Stimulated activated CD8-positive, alpha-beta memory T cell treated with anti-CD3 and anti-CD28 coated beads, Interleukin-12 subunit alpha, Interleukin-12 subunit beta, amount 100 ng/mL, for 4 hours (primary cell): ENCODE measurements at places on chromosomes 3 and 15.

GRCh38 chr3:31288641-31289100, 244.1 kb upstream of the STT3B start:
- no peak for DNase-seq

DNA sequence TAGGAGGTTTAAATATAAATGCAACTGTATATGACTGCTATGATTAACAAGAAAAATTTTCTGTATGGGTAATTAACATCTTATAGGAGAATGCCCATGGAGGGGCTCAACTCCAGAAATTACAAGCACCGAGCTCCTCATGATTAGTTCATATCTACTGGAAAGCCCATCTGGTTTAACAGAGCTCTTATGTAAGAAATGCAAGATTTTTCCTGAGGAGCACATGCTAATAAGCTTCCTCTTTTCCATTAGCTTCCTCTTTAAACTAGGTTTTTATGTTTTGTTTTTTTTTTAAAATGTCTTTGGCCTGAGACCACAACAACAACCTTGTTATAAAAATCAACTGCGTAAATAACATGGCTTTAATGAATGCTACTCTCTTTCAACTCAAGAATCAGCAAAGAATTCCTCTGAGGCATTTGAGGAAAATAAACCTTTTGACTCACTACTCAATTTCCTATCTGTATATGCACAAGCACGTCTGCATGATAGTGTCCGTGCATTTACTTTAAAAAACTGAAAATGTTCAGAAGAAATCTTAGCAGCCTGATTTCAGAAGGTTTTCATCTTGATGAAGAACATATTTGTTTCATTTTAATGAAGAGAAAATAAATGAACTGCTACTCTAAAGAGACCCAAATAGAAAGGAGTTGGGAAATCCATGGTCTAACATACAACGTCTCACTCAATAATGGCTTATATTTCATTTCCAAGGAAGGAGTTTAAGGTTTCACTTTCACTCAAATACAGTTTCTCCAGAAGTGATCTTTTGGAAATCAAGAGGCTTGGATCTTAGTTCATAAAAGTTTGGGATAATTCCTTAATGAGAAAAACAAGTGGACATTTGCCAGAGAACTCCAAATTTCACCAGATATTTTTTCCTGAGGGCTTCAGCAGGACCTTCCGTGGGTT, 180.8 kb downstream of the KCNAB1 start:
- no peak for DNase-seq

GRCh38 chr3:97689962-97690361, 74.6 kb upstream of the ARL6 start:
- no peak for DNase-seq

GRCh38 chr3:14847613-14848541, 29.1 kb downstream of the FGD5 start:
- DNase-seq = no peak

GRCh38 chr15:73732930-73733329, 20.2 kb downstream of the INSYN1 start:
- no peak for DNase-seq

DNA sequence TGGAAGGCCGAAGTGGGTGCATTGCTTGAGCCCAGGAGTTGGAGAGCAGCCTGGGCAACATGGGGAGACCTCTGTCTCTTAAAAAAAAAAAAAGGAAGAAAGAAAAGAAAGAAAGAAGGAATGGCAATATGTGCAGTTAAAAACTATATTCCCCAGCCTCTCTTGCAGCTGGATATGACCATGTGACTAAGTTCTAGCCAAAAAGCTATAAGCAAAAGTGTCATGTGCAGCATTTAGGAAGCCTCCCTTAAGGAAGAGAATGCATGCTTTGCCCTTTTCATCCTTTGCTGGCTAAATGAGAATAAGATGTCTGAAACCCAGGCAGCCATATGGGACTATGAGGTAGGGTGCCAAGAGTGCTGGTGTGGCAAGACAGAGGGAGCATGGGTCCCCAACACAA, 21.8 kb downstream of the CYP19A1 start:
- DNase-seq = no peak

GRCh38 chr3:29871087-29871486, 590.2 kb downstream of the RBMS3 start:
- no peak for DNase-seq

- no peak for DNase-seq
Observed at GRCh38 chr3:157479464-157480243, 23.6 kb downstream of the VEPH1 start.

DNA sequence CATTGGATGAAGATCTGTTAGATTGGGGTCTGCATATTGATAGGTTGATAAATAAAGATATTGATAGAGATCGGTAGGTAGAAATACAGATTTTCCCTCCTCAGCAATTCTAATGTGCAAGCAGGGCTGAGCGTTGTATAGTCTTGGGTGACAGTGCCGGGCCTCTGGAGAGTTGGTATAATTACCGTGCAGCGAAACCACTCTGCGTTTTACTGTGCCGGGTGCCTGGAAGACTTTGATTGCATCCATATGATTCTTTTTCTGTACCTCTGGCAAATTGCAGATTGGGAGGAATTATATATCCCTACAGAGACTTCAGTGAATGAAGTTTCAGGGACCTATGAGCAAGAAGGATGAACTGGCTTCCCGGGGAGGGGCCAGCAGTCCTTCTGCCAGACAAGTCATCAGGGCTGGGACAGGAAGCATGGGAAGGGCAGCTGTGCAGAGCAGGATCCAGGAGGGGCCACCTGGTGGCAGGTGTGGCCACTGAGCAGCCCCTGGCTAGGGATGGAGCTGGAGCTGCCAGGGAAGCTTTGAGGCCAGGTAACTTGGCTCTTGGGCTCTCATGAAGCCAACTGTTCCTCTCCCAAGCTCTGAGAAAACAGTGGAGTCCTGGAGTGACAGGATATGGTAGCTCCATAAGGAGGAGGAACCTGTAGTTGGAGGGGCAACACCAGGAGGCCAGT, 132.5 kb downstream of the APBA2 start:
- no peak for DNase-seq

DNA sequence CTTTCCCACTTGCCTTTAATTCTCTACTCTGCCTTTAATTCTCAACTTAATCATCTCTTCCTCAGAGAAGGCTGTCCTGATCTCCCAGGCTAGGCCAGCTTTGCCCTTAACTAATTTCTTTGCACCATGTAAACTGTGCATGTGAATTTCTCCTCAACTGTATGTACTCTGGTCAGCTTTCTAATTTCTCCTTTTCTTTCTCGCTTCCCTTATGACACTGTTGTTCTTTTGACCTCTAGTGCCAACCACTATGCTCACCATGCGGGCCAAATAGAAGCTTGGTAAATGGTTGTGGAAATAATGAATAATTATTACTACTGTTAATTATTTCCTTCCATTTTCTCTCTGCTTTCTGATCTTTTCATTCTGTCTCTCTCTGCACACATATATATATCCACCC, 269.0 kb upstream of the CRBN start:
- no peak for DNase-seq

GRCh38 chr3:48215466-48215865, 7.8 kb upstream of the CAMP start:
- no peak for DNase-seq

DNA sequence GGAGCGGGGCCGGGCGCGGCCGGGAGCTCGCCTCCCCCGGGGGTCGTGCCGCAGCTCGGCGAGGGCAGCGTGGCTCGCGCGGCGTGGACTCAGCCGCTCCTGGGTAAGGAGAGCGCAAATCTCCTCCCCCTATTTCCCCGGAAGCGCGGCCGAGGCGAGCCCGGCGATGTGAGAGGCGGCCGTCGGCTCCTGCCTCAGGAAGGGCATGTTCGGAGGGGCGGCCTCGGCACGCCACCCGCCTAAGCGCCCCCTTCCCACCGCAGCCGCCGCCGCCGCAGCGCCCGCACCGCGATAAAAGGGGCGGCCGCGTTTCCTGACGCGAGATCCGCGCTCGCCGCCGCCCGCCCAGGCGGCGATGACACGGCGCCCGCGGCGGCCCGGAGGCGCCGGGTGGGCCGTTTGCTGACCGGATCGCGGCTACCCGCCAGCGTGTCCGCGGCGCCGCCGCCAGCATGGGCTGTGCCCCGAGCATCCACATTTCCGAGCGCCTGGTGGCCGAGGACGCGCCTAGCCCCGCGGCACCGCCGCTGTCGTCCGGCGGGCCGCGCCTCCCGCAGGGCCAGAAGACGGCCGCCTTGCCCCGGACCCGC, at the start of gene PDE8A:
PDE8A (plus strand) TSS at position 146 of the 590 bp plus-strand sequence; CDS start at position 453, 307 bp downstream.
- no peak for DNase-seq

DNA sequence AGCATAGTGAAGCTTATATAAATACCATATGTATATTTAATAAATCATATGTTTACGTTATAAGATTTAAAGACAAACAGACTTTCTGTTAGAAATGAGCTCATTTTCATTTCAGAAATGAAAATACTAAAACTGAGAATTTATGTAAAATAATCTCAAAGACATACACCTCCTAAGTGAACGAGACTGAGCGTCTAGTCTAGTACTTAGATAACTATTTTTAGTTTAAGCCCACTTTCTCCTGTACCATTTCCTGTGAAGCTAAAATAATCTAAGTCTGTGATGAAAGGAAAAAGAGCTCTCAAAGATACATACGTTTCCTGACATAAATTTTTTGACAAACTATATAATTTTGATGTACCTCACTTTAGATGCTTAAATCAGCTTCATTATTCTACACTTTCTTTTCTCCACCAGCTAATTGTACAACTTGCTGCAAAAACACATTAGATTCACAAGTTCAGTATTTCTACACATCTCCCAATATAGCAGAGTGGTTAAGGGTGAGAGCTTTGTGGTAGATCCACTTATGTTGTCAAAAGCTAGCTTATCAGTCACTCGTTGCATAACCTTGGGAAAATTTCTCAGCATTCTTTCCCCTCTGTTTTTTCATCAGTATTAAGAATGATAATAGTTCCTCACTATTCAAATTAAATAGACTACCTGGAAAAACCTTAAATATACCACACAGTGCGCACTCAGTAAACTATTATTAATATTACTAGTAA, 703.0 kb downstream of the PLOD2 start:
- no peak for DNase-seq

DNA sequence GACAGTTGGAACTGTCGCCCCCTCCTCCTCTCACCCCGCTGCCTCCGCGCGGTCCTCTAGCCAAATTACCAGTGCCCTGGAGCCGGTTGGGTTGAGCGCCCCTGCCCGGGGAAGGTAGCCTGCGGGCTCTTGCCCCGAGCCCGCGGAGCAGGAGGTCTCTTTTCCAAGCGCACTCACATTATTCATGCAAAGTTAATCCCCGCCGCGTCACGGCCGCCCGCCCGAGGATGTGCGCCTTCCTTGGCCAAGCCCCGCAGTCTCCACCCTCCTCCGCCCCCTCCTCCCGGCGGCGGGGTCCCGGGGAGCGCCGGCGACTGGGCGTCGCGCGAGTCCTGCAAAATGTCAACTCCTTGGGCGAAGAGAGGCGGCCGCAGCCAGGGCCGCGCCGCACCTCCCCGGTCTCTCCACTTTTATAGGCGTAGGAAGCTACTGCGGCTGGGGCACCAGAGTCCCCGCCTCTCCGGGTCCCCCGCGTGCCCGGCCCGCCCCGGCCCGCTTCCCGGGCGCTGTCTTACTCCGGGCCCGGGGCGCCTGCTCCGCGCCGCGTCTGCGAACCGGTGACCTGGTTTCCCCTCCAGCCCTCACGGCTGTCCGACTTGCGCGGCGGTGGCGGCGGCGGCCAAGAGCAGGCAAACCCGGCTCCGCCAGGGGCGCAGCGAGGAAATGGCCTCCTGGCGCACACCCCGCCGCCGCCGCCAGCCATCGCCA, at the start of gene THRB:
THRB (minus strand) TSS at position 233 of the 708 bp plus-strand sequence.
- DNase-seq = no peak

DNA sequence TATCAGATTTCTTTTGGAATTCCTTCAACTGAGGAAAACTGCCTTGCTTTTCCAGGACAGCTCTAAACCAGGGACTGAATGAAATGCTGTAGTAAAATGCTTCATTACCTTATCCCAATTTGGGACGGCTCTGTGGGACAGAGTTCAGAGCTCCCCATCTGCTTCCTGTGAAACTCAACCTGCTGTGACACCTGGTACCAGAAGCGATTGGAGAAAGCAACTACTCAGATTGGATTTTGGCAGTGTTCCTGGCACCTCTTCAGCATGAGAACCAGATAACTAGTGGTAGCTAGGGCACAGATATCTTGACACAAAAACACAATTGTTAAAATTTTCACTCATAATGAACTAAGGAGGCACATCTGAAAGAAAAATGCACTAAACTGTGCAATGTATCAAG, 539.1 kb downstream of the SI start:
- DNase-seq = no peak

DNA sequence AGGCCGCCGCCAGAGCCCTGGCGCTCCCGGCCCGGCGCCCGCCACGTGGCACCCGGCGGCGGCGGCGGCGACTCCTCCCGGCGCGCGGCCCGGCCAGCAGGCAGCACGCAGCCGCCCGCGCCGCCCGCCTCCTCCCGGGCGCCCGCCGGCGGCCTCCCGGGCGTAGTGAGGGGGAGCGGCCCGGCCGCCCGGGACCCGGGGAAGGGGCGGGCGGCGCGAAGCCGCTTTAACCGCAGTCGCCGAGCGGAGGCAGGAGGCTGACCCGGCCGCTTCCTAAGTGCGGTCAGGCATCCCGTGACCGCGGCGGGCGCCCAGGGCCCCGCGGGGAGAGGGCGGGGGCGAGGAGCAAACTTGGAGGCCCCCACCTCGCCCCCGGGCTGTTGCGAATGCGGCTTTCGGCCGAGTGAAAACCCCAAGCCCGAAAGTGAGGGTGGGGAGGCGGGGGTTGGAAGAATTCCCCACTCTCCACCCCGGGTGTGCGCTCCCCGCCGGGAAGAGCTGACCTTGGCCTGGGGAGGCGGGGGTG, 1.7 kb upstream of the HES1 start:
- peak; percentile 42 for DNase-seq

GRCh38 chr3:72047221-72047871, 262.4 kb upstream of the PROK2 start:
- no peak for DNase-seq

GRCh38 chr15:75663931-75664421, 16.3 kb downstream of the SNX33 start:
- DNase-seq = no peak

- no peak for DNase-seq
Observed at GRCh38 chr3:126961191-126961790, 21.6 kb upstream of the PLXNA1 start.

DNA sequence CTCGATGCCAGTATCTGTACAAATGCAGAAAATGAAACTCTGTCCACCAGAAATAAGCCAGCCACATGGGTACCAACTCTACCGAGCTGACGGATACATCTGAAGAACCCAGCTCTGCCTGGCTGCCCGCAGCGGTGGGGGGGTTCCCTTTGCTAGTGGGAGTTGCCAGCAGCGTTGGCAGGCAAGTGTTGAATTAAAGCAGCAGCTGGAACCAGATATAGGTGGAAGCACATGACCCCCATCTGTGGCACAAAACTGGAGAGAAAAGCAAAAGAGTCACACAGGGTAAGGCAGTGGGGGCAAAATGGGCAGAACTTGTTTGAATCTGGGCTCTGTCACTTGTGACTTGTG, 17.9 kb downstream of the CRYGS start:
- DNase-seq = no peak

- no peak for DNase-seq
Observed at GRCh38 chr3:184656458-184656828, 55.4 kb downstream of the MAGEF1 start.
